ENCODE measurements at places on chromosomes 3 and 15. TPM values are rescaled to one million over a fixed set of nuclear protein-coding genes. Genes with fewer than 3 reads are reported as not detected.

- no peak for DNase-seq
Observed at GRCh38 chr3:49924683-49925082, 4.9 kb downstream of the MON1A start.

GRCh38 chr3:11734-12133, 184.8 kb upstream of the CHL1 start:
- no peak for DNase-seq

GRCh38 chr3:48299746-48300712, 33.4 kb downstream of the SPINK8 start:
- DNase-seq: no peak

Gene IGSF11
- total RNA-seq: 6.5 TPM

DNA sequence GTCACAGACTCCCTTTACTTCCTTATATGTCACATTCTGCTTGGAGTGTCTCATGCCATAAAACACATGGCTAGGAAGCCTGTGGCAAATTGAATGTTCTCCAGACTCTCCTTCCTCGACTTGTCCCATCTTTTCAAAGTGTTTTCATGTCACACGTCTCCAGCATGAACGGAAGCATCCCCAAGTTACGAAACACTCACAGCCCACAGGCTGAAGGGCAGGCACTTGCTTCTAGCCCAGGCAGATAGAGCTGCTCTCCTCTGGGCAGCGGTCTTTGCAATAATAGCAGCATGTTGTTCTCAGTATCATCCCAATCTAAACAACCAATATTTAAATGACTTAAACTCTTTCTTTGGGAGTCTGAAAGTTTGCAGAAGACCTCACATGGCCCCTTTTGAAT, 85.3 kb upstream of the ADAMTS9 start:
- no peak for DNase-seq

Measured in right atrium auricular region (tissue), 2 donors.